ENCODE measurements at places on chromosomes 5 and 9. TPM values are rescaled to one million over a fixed set of nuclear protein-coding genes. Genes with fewer than 3 reads are reported as not detected.

DNA sequence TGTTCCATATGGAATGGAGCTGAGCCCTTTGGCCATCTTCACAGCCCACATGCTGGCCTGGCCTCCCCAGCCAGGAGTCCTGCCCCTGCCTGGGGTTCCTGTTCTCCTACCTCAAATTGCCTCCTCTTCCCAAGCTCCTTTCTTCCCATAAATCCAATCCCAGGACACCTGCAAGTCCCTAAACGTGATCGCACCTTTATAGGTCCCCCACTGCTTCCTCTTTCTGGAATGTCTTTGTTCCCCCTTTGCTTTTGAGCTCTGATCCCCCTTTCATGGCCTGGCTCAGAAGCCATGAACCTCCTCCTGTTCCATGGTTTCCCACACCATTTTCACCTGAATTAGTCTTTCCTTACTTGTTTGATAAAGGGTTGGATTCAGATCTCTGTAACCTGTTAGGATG, 68.5 kb downstream of the TRPC7 start:
- DNase-seq = no peak

DNA sequence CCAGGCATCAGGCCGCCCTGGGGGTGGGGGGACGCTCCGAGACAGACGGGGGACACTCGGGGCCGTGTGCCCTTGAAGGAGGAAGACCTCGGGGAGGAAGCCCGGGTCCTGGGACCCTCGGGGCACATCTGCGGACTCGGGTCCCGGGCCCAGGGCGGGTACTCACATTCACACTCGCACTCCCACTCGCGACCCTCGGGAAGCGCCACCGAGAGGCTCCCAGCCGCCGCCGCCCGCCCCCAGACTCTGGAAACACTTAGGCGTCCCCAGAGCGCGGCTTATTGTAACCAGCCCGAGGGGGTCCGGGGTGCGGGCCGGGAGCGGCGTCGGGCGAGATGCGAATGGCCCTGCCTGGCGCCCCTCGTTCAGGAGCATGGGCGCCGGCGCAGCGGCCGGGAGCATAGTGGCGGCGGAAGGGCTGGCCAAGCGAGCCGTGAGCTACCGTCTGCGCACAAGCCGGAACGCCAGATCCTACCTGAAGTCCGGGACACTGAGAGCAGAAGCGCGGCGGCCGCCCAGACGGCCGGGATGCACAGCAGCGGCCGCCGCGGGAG, 559 bp downstream of the ROR2 start:
- DNase-seq = no peak

DNA sequence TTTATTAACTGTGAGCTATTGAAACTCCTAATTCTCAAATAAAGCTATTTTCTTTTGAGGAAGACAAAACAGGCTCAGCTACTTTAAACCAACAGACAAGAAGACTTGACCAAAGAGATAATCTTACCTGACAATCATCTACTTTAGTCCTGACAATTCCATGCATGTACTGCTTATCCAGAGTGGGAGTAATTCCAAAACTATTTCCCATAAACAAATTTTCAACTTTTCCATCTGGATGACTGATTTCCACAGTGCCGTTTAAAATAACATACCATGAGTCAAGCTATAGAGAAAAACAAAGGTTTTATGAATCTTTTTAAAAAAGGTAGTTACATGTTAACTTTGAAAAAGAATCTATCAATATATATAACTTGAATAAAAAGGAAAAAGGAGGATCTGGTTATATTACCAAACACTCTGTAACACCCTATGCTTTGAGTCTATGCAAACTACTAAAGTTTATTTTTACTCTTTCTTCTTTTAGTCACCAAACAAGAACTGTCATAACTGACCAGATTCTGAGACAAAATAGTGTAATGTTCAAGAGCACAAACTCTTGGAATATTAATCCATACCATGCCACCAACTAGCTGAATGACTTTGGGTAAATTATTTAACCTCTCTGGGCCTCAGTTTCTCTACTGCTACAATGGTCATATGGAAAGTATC, 129.7 kb downstream of the RAPGEF6 start:
- DNase-seq = no peak

- no peak for DNase-seq
Observed at GRCh38 chr9:406886-407654, 192.4 kb downstream of the DOCK8 start.

GRCh38 chr9:134592018-134592818, 49.4 kb upstream of the COL5A1 start:
- DNase-seq = peak; percentile 73

- DNase-seq = no peak
Observed at GRCh38 chr5:76617229-76617628, 6.0 kb downstream of the F2RL2 start.

- no peak for DNase-seq
Observed at GRCh38 chr5:153629027-153629895, 138.8 kb downstream of the GRIA1 start.

- DNase-seq = no peak
Observed at GRCh38 chr9:87436716-87437115, 61.0 kb upstream of the DAPK1 start.

DNA sequence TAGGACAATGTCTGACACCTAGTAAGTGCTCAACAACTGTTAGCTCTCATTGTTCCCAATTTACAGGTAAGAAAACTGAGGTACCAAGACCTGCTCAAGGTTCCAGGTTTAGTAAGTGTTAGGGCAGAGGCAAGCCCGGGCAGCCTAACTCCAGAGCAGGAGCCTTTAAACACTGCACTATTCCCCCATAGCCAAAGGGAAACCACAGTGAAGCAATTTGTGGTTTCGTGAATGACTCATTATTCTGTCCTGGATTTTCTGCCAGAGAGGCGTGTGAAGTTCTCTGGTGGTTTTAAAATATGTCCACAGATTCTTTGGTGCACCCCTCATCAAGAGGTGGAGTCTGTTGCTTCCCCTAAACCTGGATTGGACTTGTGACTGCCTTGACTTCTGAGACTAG, 1.0 kb upstream of the MCC start:
- DNase-seq = no peak

DNA sequence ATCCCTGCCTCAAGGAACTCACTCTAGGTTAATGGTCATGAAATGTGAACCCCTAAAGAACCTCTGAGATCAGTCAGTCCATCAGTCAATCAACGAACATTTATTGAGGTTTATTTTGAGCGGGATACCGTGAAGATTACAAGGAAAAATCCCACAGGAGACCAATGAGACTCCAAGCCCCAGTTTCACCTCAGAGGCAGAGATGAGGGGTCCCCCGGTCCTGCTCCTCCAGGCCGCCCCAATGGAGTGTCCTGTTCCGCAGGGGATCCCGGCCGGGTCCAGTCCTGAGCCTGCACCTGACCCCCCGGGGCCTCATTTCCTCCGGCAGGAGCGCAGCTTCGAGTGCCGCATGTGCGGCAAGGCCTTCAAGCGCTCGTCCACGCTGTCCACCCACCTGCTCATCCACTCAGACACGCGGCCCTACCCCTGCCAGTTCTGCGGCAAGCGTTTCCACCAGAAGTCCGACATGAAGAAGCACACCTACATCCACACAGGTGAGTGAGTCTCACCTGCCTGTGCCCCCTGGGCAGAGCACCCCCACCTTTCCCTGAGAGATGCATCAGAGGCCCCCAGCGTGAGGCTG, 11.0 kb downstream of the GFI1B start:
- no peak for DNase-seq

DNA sequence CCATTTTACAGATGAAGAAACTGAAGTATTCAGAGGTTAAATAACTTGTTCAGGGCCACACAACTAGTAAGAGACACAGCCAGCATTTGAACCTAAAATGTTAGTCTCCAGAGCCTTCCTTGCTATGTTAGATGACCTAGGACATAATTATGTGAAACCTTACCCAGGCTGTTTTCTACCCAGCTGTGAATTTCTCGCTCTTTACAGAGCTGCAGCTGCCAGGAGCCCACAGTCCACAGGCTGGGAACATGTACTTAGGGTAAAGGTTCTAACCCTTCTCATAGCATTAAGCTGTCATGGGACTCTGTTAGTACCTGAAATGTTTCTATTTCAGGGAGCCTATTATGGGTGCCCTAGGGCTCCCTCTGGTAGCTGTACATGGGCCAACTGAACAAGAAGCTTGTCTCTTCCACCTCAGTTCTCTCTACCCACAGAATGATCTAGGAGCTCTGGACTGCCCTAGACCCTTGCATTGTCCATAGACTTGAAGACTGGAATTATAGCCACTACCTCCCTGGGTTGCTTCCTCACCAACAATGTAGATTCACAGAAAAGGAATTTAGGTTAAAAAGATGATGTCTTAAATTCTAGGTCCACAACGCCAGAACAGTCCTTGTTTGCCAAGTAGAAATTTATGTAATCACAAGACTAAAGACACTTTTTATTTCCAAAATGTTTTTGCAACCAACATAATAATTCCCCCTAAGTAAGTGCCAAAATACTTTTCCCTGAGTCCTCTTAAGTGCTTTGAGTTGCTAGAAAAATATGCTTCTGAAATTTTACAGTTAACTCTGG, 262.9 kb downstream of the PIK3R1 start:
- DNase-seq = no peak

DNA sequence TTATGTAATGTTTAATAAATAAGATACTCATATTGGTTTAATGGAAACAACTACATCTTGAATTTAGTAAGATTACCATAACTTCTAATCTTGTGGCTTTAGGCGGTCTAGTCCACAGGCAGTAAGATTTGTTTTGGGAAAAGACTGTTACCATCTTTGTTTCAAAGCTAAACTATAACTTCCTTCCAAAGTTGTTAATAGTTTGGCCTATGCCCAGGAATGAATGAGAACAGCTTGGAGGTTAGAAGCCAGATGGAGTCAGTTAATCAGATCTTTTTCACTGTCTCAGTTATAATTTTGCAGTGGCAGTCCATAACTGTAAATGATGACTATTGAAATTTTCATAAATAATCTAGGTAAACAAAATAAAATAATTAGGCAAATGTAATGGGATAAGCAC, 241.8 kb upstream of the KLF9 start:
- DNase-seq = no peak

- no peak for DNase-seq
Observed at GRCh38 chr5:161295721-161296250, 250.7 kb downstream of the GABRB2 start.

- no peak for DNase-seq
Observed at GRCh38 chr5:166602271-166602670, 1689.2 kb upstream of the WWC1 start.

GRCh38 chr9:116153765-116154333, at the start of gene PAPPA:
TSS of gene PAPPA (plus strand) at chr9:116153791. CDS start at chr9:116154173, 382 bp downstream.
- DNase-seq = no peak

- no peak for DNase-seq
Observed at GRCh38 chr5:82470185-82470994, 192.2 kb upstream of the RPS23 start.

GRCh38 chr5:79416499-79416898, 97.4 kb downstream of the HOMER1 start:
- DNase-seq = no peak

- DNase-seq = no peak
Observed at GRCh38 chr5:96117771-96118651, 156.4 kb upstream of the ELL2 start.

GRCh38 chr5:81228084-81228483, 5.0 kb upstream of the CKMT2 start:
- DNase-seq = no peak

DNA sequence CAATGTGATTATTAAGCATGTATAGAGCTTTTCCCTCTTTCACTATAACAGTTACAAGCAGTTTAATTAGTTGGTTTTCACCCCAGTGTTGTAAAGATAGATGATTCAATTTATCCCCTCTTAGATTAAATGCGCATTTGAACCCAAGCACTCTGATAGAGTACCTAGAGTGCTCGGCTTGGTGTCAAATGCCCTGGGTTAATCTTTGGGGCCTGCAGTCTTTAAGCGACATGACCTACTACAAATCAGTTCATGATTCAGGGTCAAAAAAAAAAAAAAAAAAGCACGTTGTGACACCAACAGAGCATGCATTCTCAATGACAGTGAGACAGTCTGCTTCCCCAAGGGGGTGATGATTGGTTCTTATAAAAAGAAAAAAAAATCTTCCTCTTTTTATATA, 375.3 kb downstream of the BRINP1 start:
- DNase-seq = no peak

DNA sequence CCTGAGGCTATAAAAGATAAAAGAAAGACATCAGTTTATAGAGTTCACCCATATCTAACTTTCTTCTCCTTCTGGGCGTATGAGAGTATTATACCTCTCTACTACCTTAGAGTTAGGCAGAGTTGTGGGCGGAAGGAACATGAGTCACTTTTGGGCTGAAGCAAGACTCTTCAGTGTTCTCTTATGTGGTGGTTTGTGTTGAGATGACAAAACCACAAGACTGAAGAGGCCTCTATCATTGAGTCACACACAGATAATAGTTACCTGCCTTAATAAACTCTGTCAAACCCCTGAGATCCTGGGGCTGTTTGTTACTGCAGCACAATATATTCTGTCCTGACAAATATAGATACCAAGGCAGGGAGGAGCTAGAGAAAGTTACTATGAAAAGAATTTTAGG, 184.2 kb downstream of the EFNA5 start:
- no peak for DNase-seq

GRCh38 chr5:39206630-39207321, 12.6 kb downstream of the FYB1 start:
- DNase-seq = no peak

GRCh38 chr5:2849429-2849828, 98.0 kb upstream of the IRX2 start:
- DNase-seq = no peak

DNA sequence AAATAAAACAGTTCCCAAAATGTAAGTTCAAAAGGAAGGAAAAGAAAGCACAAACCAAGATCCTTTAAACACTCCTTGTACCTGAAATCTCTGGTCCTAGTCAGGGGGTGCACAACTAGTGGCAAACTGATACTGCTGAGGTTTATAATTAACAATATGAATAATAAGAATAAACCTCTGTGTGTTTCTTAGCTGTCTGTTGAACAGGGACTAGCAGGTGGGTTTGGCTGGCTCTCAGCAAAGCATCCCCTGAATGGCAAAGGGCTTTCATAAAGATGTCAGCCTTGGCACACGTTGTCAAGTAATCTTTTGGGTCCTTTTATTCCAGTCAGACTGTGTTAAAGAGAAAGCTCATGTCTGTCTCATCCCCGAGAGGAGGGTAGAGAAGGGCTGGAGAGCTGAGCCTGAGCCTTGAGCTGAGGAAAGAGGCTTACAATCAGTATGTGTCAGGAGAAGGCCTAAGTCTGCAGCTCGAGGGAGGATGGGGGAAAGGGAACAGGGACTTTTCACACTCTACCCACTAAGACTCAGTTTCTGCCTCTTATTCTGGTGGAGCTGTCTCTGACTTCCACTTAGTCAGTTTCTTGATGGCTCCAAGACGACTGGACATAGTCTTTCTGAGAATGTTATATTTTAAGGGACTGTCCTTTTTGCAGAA, 123.0 kb downstream of the GALNT10 start:
- DNase-seq = no peak

The C9orf153 gene
- total RNA-seq = 7.6 TPM

The KIAA0825 gene
- total RNA-seq = 4.4 TPM

The INSL6 gene
- total RNA-seq = not detected

The PCDHB12 gene
- 0.94 TPM for total RNA-seq

The TLX3 gene
- total RNA-seq = not detected

The SMC5 gene
- total RNA-seq = 29.8 TPM

The HEMGN gene
- total RNA-seq = not detected

The IGFBPL1 gene
- total RNA-seq = not detected

The HMCN2 gene
- total RNA-seq = 2.0 TPM

The DCAF10 gene
- 30.7 TPM for total RNA-seq

The SPINK1 gene
- total RNA-seq = 64.5 TPM

The FUBP3 gene
- total RNA-seq = 29.6 TPM

The FRMD3 gene
- total RNA-seq = 7.0 TPM

The ADRB2 gene
- total RNA-seq = 109 TPM

The GOLGA1 gene
- 20.2 TPM for total RNA-seq

Data from suprapubic skin (tissue), 4 donors.